ENCODE measurements at places on chromosomes 1 and 21. TPM values are rescaled to one million over a fixed set of nuclear protein-coding genes. Genes with fewer than 3 reads are reported as not detected.

PAQR7 gene
- total RNA-seq: 2.9 TPM

DNA sequence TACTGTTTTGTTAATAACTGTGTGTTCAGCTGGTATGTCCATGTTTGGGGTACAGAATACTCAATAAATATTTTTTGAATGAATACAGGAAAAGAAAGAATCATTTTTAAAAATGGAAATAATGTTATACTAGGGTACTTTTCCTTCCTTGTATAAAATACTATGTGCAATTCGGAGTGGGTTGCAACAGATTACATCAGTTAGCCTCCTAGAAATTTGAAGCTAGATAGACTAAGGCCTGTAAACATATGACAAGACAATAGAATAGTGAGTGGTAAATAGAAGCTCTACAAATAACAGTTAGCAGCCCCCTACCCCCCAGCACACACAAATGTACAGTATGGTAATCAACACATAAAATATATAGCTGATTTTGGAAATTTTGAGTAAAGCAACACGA, 195.9 kb downstream of the KCNT2 start:
- no peak for DNase-seq

DNA sequence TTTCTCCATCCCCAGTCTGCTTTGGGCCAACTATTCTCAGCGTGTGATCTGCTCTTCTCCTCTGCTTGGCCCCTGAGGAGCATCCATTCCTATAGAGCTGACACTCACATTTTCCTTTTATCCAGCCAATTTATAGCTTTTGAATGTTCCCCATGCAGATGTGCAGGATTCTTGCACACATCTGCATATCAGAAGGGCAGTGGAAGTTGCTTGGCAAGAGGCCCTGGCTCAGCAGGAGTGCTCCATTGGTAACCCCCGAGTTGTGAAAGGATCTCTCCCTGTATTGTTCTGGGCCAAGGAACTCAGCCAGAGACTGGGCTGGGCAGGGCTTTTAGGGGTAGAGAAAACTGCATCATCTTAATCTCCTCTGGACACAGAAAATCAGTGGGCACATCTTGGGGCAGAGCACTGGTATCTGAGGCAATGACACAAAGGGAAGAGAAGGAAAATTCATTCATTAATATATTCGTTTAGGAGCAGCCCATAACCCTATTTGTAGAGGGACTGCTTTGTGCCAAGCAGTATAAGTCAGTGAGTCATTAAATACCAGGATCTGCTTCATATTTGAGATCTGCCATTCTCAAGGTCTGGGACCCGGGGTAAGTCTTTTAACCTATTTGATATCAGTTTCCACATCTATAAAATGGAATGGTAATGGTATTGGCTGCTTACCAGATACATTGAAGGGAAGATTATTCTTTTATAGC, 31.0 kb upstream of the BEND5 start:
- DNase-seq: peak; percentile 19

DNA sequence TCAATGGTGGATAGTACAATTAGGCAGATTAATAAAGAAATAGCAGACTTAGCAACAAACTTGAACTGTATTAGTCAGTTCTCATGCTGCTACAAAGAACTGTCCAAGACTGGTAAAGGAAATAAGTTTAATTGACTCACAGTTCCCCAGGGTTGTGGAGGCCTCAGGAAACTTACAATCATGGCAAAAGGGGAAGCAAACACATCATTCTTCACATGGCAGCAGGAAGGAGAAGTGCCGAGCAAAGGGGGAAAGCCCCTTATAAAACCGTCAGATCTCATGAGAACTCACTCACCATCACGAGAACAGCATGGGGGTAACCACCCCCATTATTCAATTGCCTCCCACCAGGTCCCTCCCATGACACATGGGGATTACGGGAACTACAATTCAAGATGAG, 27.1 kb upstream of the PDE4B start:
- DNase-seq: no peak

DNA sequence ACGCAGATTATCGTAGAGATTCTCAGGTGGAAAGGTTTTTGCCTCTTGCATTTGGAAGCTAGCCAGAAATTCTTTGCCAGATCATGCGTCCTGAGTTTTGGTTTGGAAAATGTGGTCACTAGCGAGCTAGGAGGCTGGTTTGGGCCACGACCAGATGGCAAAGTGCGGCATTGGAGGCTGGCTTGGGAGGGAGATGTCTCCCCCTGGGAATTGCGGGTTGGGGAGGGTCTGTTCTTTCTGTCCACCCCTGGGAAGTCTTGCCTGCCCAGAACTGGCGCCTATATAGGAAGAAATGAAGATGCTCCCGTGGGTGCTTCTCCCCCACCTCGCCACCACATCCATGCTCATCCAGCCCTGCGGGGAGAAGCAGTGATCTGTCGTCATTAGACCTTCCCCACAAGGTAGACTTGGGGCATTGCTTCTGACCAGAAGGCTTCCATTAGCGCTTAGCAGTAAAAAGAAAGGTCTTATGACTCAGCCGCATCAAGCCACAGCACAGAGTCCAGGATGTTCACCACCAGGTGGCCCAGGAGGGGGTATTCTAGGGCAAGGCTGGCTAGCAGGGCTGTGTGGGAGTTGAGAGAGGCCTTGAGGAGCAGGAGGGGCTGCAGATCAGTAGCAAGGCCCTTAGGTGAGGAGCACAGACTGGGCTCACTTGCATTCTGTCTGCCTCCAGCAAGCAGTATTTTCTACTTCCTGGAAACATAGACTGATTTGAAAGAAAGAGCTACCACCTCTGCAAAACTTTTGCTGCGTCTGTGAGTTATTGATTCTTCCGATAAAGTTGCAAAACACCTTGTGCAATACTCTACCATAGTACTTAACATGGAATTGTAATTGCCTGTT, 1.5 kb upstream of the PTP4A2 start:
- DNase-seq: peak; percentile 63

DNA sequence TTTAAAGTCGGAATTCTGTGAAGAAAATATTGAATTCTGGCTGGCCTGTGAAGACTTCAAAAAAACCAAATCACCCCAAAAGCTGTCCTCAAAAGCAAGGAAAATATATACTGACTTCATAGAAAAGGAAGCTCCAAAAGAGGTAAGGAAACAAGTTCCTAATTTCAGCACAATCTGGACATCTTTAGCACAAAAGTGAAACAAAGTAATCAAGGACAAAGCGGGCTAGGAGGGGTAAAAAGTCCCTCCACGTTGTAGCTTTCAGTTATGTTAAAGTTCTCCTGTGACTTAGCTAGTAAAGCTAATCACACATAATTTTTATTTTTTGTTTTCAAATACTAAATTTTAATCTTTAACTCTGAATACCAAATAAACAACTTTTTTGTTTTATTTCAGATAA, 2.2 kb downstream of the RGS2 start:
- DNase-seq: no peak

Measured in A673 (cell line).